ENCODE measurements at places on chromosomes 6 and 20.

DNA sequence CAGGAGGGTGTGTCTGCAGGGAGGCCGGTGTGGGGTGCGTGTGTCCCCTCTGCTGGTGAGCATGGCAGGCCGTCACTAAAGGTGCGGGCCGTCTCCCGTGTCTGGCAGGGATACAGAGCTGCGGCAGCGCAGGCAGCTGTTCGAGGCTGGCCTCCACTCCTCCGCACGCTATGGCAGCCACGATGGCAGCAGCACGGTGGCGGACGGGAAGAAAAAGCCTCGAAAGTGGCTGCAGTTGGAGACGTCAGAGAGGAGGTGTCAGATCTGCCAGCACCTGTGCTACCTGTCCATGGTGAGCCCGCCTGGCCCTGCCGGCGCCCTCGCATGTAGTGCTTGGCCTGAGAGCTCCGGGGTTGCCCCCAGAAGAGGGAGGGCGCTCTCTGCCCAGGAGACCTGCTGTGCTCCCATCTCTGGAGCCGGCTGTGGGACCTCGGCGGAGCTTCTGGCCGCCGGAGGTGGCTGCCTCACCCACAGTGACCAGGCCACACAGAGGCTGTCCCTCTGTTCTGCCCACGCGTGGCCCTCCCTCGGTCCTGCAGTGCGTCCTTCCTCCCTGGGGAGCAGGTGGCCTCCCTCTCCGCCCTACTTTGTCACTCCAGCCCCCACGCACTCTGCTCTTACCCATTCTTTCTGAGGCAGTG, 149.6 kb downstream of the DTNBP1 start:
- DNase-seq = no peak

DNA sequence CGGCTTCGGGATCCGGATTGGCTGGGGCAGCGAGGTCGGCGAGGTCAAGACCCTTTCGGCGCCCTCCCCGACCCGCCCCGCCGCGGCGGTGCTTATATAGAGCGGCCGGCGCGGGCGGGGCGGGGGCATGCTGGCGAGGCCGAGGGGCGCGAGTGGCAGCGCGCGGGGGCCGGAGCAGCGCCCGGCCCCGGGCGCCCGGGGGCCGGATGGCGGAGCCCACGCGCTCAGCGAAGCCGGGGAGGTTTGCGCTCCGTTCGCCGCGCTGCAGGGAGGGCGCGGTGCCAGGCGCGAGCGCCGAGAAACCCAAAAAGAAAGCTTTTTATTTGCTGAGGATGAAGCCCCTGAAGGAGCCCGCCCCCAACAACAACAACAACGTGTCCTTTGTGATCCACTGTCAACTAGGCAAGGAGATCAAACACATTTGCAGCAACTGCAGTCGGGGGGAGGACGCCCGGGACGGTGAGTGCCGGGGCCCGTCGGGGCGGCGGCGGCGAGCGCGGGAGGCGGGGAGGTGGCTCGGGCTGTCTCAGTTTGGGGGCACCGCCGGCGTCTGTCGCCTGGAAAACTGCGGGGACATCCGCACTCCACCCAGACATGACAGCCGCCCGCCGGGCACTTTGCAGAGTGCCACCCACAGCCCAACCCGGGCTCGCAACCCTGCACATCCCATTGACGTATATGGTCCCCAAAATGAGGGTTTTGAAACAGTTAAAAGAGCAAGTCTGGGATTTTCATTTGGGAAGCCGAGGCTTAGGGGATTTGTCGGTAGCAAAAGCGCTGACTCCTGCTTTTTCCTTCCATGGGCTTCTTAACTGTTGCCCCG, 297.3 kb downstream of the PHACTR1 start:
- DNase-seq = no peak

DNA sequence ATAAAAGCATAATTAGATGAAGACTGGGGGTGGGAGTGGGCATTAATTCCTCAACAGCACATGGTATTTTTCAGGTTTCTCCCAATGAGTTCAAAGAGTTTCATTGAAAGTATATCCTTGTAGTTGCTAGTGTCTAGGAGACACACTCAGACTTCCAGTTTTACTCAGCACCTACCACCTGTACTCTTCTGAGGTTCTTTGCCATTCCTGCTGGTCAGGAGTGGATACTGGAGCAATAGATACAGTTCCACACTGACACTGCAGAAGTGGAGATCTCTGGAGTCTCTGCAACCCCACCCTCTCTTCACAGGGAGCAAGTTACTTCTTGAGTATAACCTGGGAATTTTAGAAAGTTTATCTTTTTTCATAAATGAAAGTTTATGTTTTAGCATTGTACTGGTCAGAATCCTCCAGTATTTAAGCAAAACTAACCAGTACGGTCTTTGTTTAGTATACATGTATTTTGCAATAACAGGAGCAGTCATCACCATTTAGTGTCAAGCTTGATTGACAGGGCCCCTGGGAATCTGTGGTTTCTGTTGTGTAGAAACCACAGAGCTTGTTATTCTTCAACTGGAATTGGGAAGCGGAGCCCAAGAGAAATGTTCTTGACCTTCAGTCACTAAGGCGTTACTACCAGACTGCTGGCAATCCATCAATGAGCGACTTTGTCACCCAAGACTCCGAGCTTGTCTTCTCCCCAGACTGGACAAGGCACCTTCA, 148.1 kb downstream of the ZDHHC14 start:
- no peak for DNase-seq

DNA sequence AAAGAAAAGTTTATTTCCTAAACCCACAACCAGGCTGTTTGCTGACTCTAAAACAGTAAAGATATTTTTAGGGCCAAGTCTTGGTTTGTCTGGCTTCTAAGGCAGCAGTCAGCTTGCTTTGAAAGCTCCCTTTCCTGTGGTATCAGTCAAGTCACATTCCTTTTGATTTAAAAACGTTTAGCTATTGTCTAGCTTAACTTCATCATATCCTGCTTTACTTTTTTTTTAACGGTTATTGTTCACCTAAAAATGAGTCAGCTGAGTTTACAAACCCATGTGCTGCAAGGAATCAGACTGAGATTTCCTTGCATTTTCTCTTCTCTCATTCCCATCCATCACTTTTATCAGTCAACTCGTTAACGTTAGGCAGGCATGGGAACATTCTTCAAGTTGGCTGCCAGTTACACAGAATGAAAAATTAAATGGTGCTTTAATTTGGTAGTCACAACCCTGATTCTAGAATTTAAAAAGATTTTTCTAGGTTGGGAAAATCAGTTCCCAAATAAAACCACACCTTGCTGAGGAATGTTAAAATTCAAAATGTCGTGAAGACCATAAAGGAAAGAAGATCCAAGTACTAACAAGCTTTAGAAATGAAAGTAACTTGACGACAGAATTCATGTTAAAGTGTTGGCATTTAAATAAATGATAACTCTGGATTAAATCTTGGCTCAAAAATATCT, 45.9 kb downstream of the ELOVL5 start:
- no peak for DNase-seq

DNA sequence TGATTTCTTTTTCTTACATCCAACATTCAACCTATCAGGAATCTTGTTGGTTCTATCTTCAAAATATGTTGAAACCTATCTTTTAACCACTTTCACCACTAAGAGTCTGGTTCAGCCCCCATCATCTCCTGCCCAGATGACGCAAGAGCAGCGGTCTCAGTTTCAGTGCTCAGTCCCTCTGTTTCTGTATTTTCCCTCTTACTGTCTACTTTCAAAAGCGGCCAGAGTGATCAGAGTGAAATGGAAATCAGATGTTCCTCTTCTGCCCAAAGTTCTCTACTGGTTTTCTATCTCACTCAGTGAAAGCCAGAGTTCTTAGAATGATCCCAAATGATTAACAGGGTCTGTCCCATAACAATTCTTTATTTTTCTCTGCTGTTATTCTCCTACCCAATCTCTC, 147.9 kb upstream of the PDE7B start:
- no peak for DNase-seq

DNA sequence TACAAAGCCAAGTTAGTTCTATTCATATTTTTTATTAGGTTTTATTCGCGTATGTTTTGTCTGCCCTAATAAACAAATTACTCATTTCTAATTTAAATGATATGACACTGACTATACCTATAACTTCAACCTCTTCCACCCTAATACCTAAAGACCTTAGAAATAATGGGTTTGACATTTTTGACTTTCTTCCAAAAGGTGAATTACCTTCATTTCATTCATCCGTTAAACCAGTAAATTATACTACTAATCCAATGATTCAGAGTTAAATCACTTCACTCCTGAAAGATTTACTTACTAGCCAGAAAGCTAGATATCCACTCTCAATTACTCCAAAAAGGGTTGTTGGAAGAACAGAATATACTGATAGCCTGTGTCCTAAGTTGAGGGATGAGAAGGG, 5.2 kb downstream of the MRPS10 start:
- no peak for DNase-seq

GRCh38 chr6:71524201-71524600, 235.6 kb downstream of the OGFRL1 start:
- DNase-seq = no peak

DNA sequence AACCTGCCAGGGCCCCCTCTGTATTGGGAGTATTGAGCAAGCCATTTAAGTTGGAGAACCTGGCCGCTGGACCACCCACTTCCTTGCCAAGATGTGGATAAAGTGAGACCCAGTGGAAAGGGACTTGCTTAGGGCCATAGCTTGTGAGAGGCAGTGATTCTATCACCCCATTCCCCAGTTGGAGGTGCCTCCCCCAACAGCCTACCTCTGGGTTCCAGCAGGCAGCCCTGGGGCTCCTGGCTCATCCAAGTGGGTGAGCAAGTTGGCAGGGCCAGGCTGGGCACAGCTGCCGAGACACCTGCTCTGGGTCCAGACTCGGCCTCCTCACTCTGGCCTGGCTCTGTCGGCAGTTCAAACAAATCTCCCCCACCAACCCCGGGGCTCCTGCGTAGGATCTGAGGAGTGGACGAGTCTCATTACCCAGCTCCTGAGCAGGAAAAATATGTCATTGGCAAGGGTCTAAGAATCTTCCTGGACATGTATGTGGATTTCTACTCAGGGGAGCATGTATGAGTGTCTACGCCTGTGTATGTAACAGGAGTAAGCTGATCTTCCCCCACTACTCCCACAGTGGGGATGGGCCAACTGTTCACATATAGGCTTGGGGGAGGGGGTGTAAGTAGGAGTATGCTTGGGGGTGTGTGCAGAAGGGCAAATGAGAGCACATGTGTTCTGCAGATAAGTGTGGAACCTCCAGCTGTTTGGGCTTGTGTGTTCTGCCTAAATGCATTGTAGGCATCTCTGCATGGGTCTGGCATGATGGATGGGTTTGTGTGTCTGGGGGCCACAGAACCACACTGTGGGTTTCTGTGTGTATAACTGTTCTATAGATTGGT, 1.9 kb downstream of the ID1 start:
- DNase-seq = no peak

DNA sequence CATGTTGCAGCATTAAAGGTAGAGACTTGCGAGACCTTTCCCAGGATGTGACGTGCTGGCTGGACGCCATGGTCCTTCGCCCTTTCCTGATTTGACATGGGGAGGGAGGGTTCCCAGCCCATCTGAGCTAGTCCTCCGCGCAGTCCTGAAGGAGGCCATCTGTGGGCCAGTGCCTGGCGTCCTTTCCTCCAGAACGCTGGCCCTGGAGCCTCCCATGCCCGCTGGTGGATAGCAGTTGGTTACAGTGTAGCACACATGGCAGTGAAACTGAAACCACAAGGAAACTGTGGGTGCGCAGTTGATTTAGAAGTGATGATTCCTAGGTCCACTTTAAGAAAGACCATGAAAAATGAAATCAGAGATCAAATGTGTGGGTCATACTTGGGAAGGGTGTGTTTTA, 193.7 kb downstream of the CDH4 start:
- no peak for DNase-seq

- no peak for DNase-seq
These were observed 105.3 kb downstream of the CD24 start for GRCh38 chr6:106869203-106869602.

DNA sequence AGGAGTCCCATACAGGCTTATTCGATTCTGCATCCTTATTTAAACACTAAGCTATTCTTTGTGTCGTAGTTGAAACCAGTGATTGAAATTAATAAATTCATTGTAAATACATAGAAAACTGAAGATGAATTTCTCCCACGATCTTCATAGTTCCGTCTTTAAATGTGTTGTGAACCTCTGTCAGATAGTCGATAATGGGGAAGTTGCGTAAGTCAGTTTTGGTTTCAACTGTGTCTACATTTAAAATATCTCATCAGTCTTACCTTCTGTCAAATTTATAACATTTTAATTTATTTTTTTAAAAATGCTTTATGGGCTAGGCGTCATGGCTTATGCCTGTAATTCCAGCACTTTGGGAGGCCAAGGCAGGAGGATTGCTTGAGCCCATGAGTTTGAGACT, 12.7 kb downstream of the STX11 start:
- no peak for DNase-seq

DNA sequence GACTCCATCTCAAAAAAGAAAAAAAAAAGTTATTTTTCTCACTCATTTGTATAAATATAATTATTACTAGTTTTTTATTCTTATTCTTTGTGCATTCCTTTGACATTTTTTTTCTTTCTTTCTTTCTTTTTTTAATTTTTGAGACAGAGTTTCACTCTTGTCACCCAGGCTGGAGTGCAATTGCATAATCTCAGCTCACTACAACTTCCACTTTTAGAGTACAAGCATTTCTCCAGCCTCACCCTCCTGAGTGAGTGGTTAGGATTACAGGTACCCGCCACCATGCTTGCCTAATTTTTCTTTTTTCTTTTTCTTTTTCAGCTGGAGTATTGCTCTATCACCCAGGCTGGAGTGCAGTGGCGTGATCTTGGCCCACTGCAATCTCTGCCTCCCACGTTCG, 51.4 kb upstream of the JARID2 start:
- no peak for DNase-seq

GRCh38 chr6:35224720-35225119, 11.0 kb downstream of the SCUBE3 start:
- no peak for DNase-seq

DNA sequence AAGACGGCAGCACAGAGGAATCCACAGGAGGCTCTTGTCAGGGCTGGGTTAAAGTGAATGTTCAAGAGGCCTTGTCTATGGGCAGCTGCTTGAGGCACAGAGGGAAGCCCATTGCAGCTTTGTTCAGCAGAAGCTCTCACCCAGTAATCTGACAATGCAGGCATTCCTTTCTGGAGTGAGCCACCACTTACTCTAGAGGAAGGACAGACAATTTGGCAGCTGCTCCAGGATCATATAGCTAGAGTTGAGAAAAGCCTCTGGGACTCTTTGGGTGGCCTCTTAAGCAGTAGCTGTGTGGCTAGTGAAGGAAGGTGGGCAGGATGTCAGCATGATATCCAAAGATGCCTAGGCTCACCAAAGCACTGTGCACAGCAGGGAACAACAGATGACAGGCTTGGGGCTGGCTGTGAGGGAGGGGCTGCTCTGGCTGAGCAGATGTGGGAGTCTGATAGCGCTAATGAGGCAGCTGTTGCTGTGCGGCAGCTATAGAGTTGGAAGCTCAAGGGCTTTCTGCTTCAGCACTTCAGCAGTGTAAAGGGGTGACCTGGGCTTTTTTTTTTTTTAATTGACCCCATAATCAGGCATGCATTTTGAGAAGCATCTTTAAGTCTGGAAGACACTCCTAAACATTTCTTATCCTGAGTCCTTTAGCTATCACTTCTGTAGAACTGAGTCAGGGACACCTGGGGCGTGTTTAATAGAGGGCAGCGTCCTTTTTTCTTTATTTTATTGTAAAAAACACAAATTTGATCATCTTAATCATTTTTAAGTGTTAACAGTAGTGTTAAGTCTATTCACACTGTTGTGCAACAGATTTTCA, 27.2 kb downstream of the CMTR1 start:
- DNase-seq = no peak

GRCh38 chr6:153595903-153596302, 443.1 kb upstream of the OPRM1 start:
- no peak for DNase-seq

Data from activated CD4-positive, CD25-positive, alpha-beta regulatory T cell treated with anti-CD3 and anti-CD28 coated beads, Interleukin-2, amount 50 U/mL, for 16 hours (primary cell).